ENCODE measurements at places on chromosomes 12 and 14. TPM values are rescaled to one million over a fixed set of nuclear protein-coding genes. Genes with fewer than 3 reads are reported as not detected.

DBX2 gene
- total RNA-seq = not detected

TRHDE gene
- 0.51 TPM for total RNA-seq

TC2N gene
- total RNA-seq = 16.8 TPM

NDUFA12 gene
- 125 TPM for total RNA-seq

ZNF10 gene
- 12.9 TPM for total RNA-seq

EFS gene
- 0.17 TPM for total RNA-seq

SMCO2 gene
- 0.23 TPM for total RNA-seq

ABCB9 gene
- 8.5 TPM for total RNA-seq

TMEM121 gene
- total RNA-seq = 4.6 TPM

CCNB1IP1 gene
- 30.8 TPM for total RNA-seq

SLCO1B3 gene
- total RNA-seq = not detected

GRCh38 chr12:54389607-54390175 is 5.2 kb upstream of the ZNF385A start:
- DNase-seq = no peak

DNA sequence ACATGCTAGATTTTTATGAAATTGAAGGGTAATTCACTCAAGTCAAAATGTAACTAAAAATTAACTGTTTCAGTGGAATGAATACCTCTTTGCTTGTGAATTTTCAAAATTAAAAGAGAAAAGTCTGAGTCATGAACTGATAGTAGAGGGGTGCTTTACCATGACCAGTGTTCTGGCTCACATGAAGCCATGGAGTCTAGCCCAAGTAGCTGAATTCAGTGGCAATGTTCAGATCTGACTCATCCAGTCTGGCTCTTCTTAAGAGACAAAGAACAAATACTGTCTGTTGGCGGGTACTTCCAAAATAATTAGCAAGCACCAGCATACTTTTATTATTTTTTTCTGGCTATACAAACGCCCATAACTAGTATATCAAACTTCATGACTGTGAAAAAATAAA is 366.3 kb upstream of the GARIN6 start:
- no peak for DNase-seq

DNA sequence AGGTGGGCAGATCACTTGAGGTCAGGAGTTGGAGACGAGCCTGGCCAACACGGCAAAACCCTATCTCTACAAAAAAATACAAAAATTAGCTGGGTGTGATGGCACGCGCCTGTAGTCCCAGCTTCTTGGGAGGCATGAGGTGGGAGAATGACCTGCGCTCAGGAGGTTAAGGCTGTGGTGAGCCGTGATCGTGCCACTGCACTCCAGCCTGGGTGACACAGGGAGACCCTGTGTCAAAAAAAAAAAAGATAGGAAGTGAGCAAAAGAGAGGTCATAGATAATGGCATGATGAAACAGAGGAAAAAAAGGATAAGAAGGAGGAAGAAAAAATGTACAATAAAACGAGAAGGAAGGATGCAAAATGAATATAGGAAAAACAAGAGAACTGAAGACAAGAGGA is 159.5 kb downstream of the ETV6 start:
- no peak for DNase-seq

DNA sequence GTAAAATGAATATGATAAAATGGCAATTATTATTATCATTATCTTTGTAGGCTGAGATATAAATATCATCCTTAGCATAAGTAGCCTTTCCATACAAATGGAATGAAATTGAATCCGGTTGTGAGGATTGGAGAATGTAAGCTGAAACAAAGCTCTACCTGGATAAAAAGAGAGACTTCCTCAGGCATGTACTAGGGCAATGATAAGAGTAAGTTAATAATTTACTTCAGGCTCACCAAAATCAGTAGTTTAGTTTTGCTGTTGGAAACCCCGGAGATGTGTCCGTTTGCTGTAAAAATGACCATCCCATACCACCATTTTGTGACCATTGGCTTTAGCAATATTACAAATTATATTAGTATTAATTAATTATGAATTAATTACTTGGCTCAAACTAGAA is 96.3 kb downstream of the C12orf75 start:
- no peak for DNase-seq

- no peak for DNase-seq
Measured at GRCh38 chr14:97106609-97107008, 309.4 kb downstream of the VRK1 start.

DNA sequence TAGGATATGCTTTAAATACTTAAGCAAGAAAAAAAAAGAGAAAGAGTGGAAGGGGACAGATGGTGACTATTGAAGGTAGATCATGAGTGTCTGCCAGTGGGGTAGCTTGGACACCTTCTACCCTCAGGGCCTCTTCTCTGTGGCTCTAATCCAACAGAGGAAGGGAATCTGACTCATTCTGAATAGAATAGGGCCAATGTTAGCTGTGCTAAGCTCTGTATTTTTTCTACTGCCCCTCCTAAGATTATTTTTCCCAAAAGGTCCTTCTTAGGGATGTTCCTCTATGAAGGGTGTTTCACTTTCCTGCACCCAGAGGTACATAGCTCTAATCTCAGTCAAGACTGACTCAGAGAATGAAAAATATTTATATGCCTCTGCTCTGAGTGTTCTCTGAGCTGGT is 25.6 kb downstream of the UNC79 start:
- no peak for DNase-seq

GRCh38 chr12:5022465-5023061 is 21.1 kb upstream of the KCNA5 start:
- peak; percentile 66 for DNase-seq

DNA sequence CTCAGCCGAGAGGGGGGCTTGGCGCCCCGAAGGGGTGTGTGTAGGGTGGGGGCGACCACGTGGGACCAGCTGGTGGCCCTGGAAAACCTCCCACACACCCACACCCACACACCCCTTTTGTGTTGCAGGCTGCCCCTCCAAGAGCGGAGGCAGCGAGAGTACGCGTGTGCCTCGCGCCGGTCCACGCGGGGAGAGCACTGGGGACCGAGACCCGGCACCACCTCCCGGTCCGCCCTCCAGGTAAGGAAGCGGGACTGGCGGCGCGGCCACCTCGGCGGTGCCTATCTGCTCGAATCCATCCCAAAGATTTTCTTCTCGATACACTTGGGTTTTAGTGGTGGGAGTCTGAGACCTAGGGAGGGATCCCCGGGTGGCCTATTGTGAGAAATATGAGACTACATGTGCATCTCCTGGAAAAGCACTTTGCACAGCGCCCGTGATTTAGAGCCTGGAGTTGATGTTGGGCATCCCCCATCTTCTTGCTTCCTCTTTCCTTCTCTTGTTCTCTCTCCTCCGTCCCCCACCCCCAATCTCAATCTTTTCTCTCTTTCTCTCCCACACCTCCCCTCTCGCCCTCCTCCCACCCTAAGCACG is 393 bp downstream of the SYT1 start:
- DNase-seq = peak; percentile 25

DNA sequence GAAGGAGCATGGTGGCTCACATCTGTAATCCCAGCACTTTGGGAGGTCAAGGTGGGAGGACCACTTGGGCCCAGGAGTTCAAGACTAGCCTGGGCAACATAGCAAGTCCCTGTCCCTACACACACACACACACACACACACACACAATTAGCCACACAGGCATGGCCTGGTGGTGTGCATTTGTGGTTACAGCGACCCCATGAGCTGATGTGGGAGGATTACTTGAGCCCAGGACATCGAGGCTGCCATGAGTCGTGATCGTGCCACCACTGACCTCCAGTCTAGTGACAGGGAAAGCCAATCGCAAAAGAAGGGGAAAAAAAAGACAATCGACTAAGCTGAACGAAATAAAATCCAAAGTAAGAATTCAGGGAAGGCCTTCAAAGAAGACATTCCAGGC is 67.9 kb downstream of the TBX3 start:
- DNase-seq = no peak

GRCh38 chr14:93528884-93529558 is 98.3 kb downstream of the UNC79 start:
- no peak for DNase-seq

All from dermis blood vessel endothelial cell (primary cell).